Suprapubic skin (tissue), 4 donors: ENCODE measurements at places on chromosomes 4 and X.

DNA sequence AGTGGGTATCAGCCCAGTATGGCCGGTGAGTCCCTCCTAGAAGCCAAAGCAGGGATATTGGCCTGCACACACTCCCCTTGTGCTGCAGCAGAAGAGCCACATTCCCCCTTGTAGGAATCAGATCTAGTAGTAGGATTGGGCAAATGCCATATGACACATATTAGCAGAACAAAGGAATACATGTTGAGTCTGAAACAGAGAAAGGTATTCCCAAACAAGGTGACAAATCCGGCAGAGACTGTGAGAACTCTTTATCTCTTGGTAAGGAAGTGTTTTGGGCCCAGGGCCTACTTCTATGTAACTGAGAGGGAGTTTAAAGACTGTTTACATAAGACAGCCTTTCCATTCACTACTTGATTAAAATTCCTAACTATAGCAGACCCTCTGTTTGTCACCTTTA lies 1382.0 kb downstream of the FAM133A start:
- no peak for DNase-seq

DNA sequence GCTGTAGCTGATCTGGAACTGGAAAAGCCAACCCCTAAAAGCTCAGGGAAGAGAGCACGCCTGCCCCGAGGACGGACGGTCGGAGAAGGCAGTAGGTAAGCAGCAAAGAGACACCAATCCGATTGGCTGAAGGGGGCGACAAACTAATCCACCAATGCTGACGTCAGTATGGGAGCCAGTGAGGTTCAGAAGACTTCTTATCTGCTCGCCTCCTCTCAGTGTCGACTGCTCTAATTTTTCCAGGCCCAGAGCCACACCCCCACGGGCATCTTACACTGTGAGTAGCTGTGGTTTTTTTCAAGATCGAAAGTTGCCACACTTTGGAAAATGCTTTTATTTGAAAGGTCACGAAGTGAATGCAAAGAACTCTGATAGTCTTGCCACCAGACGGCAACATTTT lies at the start of gene DCAF8L1:
Gene DCAF8L1 (minus strand): TSS at position 101 of the 400 bp plus-strand sequence. CDS start 115 bp downstream, outside the sequence.
- DNase-seq: no peak

DNA sequence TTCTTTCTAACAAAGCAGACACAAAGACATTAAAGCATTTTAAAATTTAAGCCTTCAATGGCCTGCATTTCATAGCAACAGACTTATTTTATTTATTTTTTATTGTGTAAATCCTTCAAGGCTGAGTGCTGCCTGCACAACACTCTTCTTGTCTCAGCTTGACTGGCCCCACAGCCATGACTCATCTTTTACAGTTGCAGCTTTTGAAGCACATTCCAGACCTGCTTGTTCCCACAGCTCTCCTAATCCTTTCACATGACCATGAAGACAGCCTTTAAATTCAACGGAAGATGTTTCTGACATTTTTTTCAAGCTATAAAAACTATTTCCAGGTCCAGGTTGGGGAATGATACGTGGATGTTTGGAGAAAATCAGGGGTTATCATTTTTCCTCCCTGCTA lies 276.9 kb upstream of the TACR3 start:
- DNase-seq: no peak

- no peak for DNase-seq
These were observed 1305.8 kb downstream of the PCDH7 start for GRCh38 chr4:32025851-32026459.

GRCh38 chrX:135931644-135932487 lies 38.4 kb downstream of the SAGE1 start:
- DNase-seq: no peak

DNA sequence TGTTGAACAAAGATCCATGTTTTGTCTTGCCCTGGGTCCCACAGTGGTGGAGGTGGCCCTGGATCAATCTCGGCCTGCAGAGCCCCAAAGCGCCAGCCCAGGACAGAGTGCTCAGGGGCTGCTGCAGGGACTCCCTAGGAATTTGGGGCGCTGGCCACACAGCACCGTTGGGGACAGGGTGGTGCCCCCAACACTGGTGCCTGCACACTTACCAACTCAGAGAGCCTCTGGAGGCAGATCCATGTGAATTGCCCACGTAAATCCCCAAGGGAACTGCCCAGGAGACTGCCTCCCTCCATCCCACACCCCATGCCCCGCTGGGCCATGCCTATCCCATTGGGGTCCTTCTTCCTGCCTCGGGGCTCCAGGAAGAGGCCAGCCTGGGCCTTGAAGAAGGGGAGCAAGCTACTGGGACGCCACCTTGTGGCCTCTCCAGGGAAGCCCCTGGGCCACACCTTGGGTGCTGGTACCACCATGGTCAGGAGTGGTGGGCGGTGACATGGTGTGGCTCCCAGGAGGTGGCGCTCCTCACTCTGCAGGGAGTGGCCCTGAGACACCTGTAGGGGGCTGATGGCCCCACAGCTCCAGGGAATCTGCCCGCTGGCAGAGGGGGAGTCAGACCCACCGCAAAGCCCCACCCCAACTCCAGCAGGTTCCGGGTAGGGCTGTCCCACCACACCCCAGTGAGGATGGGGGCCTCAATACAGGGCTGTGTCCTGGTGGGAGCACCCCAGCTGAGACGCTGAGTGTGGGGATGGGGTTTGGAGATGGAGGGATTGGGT lies 22.8 kb downstream of the CFAP99 start:
- DNase-seq: no peak

DNA sequence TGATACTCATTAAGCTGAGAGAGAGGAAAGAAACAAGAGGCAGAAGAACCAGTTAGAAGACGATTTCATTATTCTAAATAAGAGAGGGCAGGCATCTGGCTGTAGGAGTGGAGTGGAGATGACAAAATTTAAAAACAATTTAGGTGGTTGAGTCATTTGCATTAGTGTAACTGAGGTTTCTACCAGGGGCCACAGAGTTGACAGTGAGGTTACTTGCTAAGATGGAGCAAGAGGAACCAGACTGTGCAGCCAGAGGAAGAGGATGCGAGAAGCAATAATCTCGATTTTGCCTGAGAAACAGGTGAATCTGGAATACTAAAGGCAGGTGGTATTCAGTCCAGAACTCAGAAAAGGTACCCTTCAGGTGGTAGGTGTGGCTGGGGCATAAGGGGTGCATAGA lies 491.9 kb downstream of the MID1IP1 start:
- DNase-seq: no peak

DNA sequence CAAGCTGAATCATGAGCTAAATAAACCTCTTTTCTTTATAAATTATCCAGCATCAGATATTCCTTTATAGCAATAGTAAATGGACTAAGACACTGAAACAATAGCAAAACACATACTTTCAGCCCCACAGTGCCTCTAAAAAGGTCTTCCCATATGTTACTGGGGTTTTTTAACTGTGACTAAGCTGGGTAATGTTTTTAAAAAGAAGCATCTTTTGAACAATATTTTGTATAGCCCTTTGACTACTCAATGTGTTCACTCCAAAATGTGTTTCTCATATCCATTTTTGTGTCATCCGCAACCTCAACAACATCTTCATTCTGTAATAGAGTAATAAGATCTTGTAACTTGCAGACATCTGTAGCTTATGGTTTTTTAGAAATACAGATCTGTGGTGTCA lies 218.7 kb upstream of the S100G start:
- DNase-seq: no peak

GRCh38 chr4:25883565-25883964 lies 20.8 kb upstream of the SEL1L3 start:
- DNase-seq: no peak

DNA sequence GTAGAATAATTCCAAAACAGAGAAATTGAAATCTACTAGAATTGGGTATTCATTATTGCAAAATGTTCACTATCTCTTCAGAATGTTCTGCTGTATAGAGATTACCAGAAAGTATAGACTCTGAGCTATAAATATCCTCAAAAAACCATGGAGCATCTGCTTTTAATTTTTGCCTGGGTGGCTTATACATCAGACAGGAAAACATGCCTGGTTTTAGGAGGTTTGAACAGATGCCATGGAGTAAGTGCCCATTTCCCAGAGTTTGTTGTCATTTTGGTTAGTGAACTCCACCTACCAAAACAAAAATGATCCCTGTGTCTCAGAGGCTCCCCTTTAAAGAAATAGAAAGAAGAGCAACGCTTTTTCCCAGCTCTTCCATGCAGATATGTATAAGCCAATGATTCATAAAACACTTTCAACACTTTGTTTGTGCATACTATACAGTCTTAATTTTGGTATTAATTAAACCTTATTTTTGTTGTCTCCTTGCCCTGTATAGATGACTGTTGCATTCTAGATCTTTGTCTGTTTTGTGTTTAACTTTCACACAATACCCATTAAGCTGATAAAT lies 68.7 kb downstream of the MEPE start:
- no peak for DNase-seq

- no peak for DNase-seq
These were observed 217.0 kb downstream of the RAB28 start for GRCh38 chr4:13267091-13267490.

GRCh38 chr4:2948895-2949781 lies 14.1 kb downstream of the NOP14 start:
- DNase-seq: no peak

- no peak for DNase-seq
These were observed 633.5 kb upstream of the FAT1 start for GRCh38 chr4:187357045-187357643.

DNA sequence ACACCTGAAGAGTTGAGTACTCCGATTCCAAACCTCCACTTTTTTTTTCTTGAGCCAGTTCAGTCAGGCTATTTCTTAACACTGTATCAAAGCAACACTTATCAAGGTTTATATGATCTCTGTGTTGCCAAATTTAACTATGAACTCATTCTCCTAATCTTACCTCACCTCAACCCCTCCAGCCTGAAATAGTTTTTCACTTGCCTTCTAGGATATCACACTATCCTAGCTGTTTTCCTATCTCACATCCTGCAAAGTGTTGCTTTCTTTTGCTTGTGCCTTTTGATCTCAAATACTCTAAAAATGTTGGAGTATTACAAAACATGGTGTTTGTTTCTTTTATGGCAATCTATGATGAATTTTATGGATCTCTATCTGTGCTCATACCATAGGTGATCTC lies 415.0 kb downstream of the CFAP47 start:
- DNase-seq: no peak

DNA sequence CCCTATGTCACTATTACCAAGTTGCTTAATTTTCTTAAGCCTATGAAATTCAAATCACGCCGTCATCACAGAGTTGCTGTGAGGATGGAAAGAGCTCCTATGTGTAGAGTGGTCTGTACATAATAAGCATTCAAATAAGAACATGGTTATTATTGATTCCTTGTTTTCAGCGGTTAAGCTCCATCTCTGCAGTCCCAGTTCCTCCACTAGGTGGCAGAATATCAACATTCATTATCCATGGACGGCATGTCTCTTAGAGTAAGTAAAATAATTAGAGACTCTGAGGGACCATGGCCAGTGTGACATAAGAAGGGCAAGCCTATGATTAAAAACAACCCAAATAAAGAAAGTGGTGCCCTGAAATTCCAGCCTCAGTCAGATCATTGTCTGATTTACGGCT lies 132.5 kb upstream of the NHS start:
- DNase-seq: no peak

DNA sequence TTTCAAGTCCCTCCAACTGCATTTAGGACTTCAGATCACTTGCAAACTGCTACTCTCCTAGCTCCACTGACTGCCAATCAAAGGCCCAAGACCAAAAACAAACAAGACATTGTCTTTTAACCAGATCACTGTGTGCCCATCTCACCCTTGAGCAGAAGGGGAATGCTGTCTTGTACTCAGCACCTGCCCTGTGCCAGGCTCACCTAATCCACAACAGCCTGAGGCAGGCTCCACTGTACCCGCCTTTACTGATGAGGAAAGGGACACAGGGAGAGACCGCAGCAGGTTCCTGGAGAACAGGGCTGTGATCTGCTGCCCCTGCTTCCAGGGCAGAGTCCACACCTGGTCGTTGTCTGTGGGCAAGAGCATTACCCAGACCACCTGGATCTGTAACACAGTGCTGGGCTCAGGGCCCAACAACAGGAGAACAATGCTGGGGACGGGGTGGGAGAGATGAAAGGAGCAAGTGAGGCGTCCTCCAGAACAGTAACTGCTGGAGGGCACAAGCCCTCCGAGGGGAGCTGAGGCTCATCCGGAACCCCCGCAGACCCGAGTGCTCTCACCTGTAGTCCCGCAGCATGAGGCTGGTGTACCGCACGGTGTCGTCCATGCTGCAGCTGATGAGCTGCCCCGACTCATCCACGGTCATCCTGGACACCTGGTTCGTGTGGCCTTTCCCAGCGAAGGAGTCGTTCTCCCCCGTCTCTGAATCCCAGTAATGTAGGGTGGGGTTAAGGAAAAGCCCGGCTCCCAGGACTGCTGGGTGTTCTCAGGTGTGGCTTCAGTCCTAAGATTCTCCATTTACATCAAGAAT lies 33.9 kb downstream of the WDR1 start:
- DNase-seq: peak; percentile 54

GRCh38 chr4:115430024-115430423 lies 316.6 kb upstream of the NDST4 start:
- DNase-seq: no peak

DNA sequence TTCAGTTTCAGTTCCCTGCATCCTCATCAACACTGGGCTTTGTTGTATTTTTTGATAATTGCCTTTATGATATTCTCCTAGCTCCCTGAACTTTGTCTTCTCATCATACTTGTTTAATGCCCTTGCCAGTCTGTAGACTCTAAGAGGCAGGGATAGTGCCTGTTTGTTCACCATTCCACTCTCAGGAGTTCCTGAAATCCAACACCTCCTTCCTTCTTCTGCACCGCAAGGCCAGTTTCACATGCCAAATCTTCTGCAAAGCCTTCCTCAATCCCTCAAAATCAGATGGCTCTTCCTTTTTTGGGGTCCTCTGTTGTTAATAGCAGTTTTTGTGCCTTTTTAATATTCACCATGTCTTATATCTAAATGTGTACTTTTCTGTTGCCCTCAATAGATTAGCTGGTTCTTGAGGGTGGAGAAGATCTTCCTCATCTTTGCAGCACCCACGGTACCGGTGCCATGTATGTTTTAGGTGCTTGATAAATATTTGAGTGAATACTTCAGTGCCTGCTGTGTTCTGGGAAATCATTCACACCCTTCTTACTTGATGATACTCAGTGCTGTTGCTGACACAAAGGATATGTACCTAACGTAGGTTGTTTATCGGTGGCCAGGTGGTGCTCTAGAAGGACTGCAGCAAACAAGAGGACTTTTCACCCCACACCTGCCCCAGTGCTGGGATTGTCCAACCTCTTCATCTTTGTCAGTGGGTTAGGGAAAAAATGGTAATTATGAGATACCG lies 85.3 kb upstream of the LIMCH1 start:
- no peak for DNase-seq

DNA sequence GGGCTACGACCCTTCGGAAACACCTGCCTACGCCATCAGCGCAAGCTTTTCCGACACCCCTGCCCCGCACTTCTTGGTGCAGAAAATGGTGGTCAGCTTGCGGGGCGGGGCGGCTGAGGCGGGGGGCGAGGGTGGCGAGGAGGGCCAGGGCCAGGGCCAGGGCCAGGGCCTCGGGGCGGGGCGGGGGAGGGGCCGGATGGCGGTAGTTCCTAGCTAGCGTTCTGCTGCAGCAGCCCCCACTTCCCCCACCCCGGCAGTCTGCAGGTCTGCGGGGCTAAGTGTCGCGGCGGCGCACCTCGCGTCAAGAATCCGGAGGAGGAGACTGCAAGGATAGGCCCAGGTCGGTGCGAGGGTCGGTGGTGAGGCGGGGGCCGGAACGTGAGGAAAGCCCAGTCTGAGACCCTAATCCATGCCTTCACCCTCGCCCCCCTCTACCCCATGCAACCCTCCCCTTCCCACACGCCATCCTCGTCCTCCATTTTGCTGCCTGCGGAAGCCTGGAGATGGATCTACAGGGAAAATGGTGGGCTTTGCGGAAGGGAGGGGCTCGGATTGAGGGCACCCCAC lies 600 bp downstream of the BEX4 start:
- peak; percentile 65 for DNase-seq
